ENCODE measurements at places on chromosomes 7 and 10. TPM values are rescaled to one million over a fixed set of nuclear protein-coding genes. Genes with fewer than 3 reads are reported as not detected.

Gene ANKRD7
- total RNA-seq: 2.2 TPM

Gene PVRIG
- total RNA-seq: not detected

Gene PDSS1
- 9.7 TPM for total RNA-seq

Gene DLX5
- 0.62 TPM for total RNA-seq

Gene PBLD
- 4.4 TPM for total RNA-seq
